ENCODE measurements at places on chromosomes 7 and 10. TPM values are rescaled to one million over a fixed set of nuclear protein-coding genes. Genes with fewer than 3 reads are reported as not detected.

The H2BK1 gene
- total RNA-seq, result not detected

The OR2A12 gene
- not detected for total RNA-seq

The DHX32 gene
- 35.6 TPM for total RNA-seq

The OR2A7 gene
- total RNA-seq, result not detected

The PLPP4 gene
- 0.15 TPM for total RNA-seq

The OGA gene
- 68.1 TPM for total RNA-seq

The STEAP4 gene
- total RNA-seq, result not detected

The C7orf33 gene
- total RNA-seq, result not detected

The CHAT gene
- total RNA-seq, result not detected

The TFPI2 gene
- 326 TPM for total RNA-seq

The ADCYAP1R1 gene
- not detected for total RNA-seq
